Activated naive CD8-positive, alpha-beta T cell treated with anti-CD3 and anti-CD28 coated beads, Interleukin-2, amount 50 U/mL, for 16 hours (primary cell): ENCODE measurements at places on chromosomes 5 and 9.

GRCh38 chr5:5454391-5454790 lies 31.9 kb downstream of the ICE1 start:
- no peak for DNase-seq

DNA sequence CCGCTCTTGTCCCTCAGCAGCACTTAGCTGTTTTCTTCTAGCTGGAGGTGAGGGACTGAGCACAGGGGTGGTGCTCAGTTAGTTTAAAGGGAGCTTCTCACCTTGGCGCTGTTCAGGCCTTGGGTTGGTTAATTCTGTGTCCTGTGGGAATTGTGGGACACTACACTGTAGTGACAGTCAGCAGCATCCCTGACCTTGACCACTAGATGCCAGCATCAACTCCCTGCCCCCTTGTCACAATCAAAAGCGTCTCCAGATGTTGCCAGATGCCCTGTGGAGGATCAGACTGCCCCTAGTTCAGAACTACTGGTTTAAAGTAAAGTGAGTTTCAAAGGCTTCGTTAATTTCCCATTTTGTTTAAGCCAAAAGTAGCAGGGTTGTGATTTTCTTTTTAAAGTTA lies 65.5 kb upstream of the DMRT3 start:
- DNase-seq: no peak

DNA sequence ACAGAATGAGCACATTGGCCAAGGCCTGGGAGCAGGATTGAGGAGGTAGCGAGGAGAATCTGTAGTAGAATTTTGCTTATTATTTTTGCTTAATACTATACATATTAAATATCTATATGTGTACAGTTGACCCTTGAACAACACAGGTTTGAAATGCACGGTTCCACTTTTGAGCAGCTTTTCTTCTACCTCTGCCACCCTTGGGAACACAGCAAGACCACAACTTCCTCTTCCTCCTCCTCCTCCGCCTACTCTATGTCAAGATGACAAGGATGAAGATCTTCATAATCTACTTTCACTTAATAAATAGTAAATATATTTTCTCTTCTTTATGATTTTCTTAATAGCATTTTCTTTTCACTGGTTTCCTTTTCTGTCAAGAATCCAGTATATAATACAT lies 541.4 kb downstream of the KCTD16 start:
- DNase-seq: no peak

DNA sequence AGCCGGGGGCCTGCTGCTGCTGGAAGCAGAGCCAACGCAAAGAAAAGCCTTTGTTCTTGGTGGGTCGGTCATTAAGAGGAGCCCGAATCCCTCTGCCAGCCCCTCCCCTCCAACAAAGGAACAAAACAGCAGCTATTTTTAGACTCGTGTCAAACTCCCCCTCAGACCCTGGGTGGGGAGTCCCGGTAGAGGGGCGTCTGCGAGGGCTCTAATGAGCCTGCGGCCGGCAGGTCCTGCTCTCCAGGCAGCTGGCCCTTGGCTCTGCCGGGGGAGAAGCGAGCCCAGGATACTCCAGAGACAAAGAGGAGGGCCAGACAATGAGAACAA lies 114.0 kb downstream of the LHX2 start:
- no peak for DNase-seq

DNA sequence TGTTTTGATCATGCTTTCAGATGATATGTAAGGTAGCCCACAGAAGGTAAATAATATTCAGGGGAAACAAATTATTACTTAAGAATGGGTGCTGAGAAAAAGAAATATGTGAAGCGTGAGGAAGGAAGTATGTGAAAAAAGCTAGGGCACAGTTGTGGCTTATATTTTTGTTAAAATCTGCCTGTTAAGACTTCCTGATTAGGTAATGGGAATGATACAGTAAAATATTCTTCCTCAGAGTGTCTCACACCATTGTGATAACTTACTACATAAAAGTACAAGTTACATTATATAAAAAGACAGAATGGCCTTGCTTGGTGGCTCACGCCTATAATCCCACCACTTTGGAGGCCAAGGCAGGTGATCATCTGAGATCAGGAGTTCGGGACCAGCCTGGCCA lies 18.7 kb upstream of the PARP8 start:
- no peak for DNase-seq

DNA sequence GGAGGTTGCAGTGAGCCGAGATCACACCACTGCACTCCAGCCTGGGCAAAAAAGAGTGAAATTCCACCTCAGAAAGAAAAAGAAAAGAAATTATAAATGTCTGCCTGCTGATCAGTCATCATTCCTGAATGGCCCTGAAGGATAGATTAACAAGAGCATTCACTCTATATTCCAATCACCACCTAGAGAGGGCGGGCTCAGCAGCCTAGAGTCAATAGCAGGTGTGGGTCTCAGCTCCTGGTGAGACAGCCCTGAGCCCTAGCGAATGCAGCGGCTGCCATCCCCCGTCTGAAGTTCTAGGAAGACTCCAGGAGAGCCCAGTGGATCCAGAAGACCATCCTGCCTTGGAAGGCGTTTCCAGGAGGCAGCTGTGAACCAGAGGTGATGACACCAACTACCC lies 12.0 kb downstream of the FBP1 start:
- DNase-seq: no peak

DNA sequence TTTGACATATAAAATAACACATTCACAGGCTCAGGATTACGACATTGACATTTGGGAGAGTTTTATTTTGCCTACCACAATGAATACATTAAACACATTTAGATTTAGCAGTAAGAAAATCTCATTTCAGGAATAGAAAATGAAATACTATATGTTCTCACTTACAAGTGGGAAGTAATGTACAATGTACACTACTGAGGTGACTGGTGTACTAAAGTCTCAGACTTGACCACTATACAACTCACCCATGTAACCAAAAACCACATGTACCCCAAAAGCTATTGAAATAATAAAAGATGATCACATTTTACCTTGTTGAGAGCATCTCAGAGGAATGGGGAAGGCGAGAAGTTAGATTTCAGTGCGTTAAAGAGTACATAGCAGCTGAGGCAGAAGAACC lies 1202.4 kb upstream of the SEMA6A start:
- DNase-seq: no peak

DNA sequence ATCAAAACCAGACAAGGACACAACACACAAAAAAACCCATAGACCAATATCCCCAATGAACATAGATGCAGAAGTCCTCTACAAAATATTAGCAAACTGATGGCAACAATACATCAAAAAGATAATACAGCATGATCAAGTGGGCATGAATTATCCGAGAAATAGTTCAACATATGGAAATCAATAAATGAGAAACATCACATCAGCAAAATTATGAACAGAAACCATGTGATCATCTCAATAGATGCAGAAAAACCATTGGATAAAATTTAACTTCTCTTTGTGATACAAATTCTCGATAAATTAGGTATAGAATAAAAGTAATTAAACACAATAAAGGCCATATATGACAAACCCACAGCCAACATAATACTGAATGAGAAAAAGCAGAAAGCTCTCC lies 69.6 kb downstream of the C9 start:
- no peak for DNase-seq

GRCh38 chr5:52674815-52675545 lies 112.7 kb upstream of the ITGA1 start:
- DNase-seq: no peak

GRCh38 chr9:84926793-84927192 lies 257.3 kb downstream of the NTRK2 start:
- DNase-seq: no peak

DNA sequence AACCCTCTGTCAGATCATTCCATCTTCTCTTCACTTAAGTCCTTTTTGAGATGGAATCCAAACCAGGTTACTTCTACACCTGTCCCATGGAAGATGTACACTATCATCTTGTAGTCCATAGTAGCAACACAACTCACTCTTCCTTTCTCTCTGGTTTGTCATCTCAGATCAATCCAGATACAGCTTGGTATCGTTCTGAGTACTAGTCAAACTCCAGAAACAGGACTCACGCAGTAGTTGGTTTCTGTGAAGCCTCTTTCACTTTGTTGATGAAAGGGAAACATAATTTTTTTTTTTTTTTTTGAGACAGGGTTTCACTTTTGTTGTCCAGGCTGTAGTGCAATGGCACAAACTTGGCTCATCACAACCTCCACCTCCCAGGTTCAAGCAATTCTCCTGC lies 484.0 kb downstream of the PRDM9 start:
- no peak for DNase-seq

- DNase-seq: no peak
These were observed 147.4 kb upstream of the KLF9 start for GRCh38 chr9:70561786-70562395.

DNA sequence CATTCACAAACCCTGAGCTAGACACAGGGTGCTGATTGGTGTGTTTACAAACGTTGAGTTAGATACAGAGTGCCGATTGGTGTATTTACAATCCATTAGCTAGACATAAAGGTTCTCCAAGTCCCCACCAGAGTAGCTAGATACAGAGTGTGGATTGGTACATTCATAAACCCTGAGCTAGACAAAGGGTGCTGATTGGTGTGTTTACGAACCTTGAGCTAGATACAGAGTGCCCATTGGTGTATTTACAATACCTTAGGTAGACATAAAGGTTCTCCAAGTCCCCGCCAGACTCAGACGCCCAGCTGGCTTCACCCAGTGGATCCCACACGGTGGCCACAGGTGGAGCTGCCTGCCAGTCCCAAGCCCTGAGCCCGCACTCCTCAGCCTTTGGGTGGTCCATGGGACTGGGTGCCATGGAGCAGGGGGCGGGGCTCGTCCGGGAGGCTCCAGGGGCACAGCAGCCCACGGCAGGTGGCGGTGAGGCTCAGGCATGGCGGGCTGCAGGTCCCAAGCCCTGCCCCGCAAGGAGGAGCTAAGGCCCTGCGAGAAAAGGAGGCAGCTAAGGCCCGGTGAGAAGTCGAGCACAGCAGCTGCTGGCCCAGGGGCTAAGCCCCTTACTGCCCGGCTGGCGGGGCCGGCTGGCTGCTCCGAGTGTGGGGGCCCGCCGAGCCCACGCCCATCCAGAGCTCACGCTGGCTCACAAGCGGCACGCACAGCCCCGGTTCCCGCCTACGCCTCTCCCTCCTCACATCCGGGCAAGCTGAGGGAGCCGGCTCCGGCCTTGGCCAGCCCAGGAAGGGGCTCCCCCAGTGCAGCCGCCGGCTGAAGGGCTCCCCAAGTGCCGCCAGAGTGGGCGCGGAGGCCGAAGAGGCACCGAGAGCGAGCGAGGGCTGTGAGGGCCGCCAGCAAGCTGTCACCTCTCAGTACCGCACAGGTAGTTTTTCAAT lies 1039.2 kb upstream of the CDH9 start:
- DNase-seq: no peak

DNA sequence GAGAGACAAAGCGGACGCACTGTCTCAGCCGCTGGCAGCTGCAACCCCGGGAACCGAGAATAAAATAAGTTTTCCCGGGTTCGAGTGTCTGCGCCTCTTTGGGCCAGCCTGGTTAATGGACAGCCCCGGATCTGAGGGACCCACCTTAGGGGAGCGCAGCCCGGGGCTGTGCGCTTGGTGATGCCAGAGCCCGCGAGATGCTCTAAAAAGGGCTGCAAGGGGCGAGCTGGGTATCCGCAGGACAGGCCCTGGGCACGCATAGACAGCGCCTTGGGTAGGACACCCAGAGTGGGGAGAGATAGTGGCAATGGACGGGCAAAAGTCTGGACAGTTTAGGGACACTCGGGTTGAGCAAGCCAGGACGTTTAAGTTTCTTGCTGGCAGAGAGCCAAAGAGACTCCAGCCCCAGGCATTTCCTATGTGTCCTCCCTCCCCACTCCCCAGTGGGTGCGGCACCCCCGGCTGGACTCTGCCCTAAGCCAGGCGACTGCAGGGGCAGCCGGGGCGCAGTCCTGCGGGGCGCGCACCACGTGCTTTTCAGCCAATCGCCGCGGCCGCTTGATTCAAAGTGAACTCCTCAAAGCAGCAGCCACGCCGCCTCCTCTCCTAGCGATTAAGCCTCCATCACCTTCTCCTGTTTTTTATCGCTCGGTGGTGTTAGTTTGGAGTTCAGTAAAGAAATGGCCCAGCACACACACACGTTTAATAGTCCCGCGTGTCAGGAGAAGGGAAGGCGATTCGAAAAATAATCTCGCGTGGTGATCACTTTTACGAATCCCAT lies 616 bp upstream of the ENC1 start:
- DNase-seq: no peak
